ENCODE measurements at places on chromosomes 13 and 19. TPM values are rescaled to one million over a fixed set of nuclear protein-coding genes. Genes with fewer than 3 reads are reported as not detected.

The CACTIN gene
- polyA plus RNA-seq = 27.4 TPM

The NEK5 gene
- 8.5 TPM for polyA plus RNA-seq

The BICRA gene
- polyA plus RNA-seq = 14.1 TPM

The ZNF20 gene
- 6.1 TPM for polyA plus RNA-seq

The UPK1A gene
- polyA plus RNA-seq = 15.8 TPM

The DENND1C gene
- 47.0 TPM for polyA plus RNA-seq

The OR7C1 gene
- polyA plus RNA-seq = 0.12 TPM

The HS6ST3 gene
- 2.7 TPM for polyA plus RNA-seq

The NOVA2 gene
- 3.6 TPM for polyA plus RNA-seq

The ACP5 gene
- 14.9 TPM for polyA plus RNA-seq

The CGB2 gene
- not detected for polyA plus RNA-seq

The ATP4B gene
- 0.53 TPM for polyA plus RNA-seq

The ZNF429 gene
- polyA plus RNA-seq = 34.9 TPM

The MLLT1 gene
- 129 TPM for polyA plus RNA-seq

The HCN2 gene
- 0.27 TPM for polyA plus RNA-seq

The MISP3 gene
- 8.2 TPM for polyA plus RNA-seq

The TYROBP gene
- polyA plus RNA-seq = 9.5 TPM

The CYP4F12 gene
- polyA plus RNA-seq = not detected

The RNF225 gene
- not detected for polyA plus RNA-seq

The ZNF616 gene
- 19.9 TPM for polyA plus RNA-seq

The CPB2 gene
- polyA plus RNA-seq = 0.10 TPM

The ZNF44 gene
- polyA plus RNA-seq = 70.9 TPM

The PTGIR gene
- 3.1 TPM for polyA plus RNA-seq

The MYADM gene
- 62.7 TPM for polyA plus RNA-seq

The FAM216B gene
- polyA plus RNA-seq = not detected

The OLFM2 gene
- 23.7 TPM for polyA plus RNA-seq

The CGB1 gene
- polyA plus RNA-seq = not detected

The ZNF229 gene
- 16.5 TPM for polyA plus RNA-seq

The FAM124A gene
- 5.4 TPM for polyA plus RNA-seq

The SH2D3A gene
- 10.0 TPM for polyA plus RNA-seq

The SIAH3 gene
- polyA plus RNA-seq = 0.78 TPM

The KIR3DL1 gene
- polyA plus RNA-seq = not detected

The SLC1A6 gene
- polyA plus RNA-seq = 0.50 TPM

The LILRA6 gene
- polyA plus RNA-seq = 0.34 TPM

The MIA gene
- polyA plus RNA-seq = 5.0 TPM

The PRR22 gene
- 4.0 TPM for polyA plus RNA-seq

The CAPN12 gene
- 12.9 TPM for polyA plus RNA-seq

The KLK2 gene
- not detected for polyA plus RNA-seq

The IGFL1 gene
- not detected for polyA plus RNA-seq

The ANGPTL8 gene
- 0.19 TPM for polyA plus RNA-seq

The PSG1 gene
- 0.07 TPM for polyA plus RNA-seq

The CARD8 gene
- 52.5 TPM for polyA plus RNA-seq

The ZNF667 gene
- polyA plus RNA-seq = 23.0 TPM

Data from renal pelvis (tissue), 12 donors.